NCI-H748 treated with DMSO at 0.1 percent for 48 hours (cell line): ENCODE measurements at places on chromosomes 2 and 18.

DNA sequence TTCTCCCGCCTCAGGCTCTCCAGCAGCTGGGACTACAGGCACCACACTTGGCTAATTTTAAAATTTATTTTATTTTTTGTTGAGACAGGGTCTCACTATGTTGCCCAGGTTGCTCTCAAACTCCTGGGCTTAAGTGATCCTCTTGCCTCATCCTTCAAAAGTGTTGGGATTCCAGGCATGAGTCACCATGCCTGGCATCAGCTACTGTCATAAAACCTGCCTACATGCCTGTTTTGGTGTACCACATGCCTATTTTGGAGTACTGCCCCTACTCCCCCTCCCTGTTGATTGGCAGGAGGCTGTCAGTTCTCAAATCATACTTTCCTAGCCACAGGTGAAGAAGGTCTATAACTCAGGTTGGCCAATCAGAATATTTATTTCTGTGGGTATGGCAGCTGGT, 64.0 kb downstream of the CHST9 start:
- DNase-seq = no peak

DNA sequence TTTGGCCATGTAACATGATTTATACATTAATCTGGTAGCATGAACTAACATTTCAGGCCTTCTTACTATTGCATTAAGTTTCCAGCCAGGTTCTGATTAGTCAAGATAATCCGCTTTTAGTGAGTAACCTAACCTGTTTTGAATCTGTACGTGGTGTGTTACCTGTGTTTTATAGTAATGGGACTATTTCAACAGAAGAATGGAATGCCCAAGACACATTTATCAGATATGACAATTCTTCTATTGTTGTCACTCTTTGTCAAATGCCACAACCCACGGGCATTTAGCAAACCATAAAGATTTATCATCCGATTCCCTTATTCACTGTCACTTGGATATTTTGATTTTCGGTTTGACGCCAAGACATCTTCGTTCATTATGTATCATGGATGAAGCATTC, 117.9 kb downstream of the ETAA1 start:
- no peak for DNase-seq

- no peak for DNase-seq
Observed at GRCh38 chr2:31335921-31336585, 78.5 kb downstream of the XDH start.

GRCh38 chr2:111932841-111933291, 34.5 kb downstream of the MERTK start:
- no peak for DNase-seq

DNA sequence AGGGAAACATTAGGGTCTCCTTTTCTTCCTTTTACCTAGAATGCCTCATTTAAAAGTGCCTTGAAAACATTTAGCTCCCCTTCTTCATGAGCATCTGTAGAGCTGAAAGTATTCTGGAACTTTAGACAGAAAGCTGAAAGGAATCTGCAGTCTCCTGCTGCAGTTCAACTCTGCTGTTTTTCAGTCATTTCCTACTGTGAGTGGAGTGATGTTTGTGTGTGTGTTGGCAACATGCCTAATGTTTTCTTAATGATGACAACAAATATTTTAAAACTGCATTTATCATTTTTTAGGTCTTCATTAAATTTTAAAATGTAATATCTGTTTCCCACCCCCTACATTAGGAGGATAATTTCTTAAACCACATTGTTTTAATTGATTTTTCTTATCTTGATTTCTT, 66.6 kb downstream of the TWSG1 start:
- DNase-seq = no peak

DNA sequence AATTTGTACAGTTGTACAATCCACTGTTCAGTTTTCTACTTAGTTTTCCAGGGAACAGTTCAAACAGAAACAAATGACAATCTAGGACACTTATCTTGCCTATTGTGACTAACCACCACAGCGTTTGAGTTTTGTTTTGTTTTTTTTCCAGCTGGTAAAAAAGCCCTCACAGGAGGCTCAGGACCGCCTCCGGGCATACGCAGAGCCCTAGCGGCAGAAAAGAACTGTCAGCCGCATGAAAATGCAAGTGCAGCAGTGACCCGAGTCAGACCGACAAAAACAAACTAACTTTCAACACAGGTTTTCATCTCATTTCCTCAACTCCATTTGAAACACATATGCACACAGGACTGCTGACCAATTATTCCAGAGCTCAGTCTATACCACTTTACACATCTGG, 68.6 kb downstream of the STEAP3 start:
- DNase-seq = no peak

- DNase-seq = no peak
Observed at GRCh38 chr2:39660612-39661236, 5.0 kb upstream of the TMEM178A start.

GRCh38 chr2:230796280-230796862, 68.4 kb upstream of the ITM2C start:
- DNase-seq = no peak

DNA sequence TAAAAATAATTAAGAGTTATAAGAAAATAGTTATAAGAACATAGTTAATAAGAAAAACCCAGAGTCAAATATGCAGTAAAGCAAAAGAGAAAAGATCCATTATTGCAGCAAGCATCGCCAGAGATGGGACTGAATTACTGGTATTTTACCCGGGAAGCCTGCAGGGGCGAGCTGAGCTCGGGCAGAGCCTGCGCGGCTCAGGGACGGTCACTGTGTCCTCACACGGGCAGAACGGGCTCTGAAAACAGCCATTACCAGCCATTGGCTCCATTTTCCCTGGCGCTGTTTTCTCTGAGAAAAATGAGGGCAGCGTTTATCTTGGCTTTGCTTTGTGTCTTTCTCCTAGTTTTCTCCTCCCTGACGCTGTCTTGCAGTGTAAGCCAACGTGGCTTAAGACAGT, 95.3 kb upstream of the ALKAL2 start:
- DNase-seq = no peak

DNA sequence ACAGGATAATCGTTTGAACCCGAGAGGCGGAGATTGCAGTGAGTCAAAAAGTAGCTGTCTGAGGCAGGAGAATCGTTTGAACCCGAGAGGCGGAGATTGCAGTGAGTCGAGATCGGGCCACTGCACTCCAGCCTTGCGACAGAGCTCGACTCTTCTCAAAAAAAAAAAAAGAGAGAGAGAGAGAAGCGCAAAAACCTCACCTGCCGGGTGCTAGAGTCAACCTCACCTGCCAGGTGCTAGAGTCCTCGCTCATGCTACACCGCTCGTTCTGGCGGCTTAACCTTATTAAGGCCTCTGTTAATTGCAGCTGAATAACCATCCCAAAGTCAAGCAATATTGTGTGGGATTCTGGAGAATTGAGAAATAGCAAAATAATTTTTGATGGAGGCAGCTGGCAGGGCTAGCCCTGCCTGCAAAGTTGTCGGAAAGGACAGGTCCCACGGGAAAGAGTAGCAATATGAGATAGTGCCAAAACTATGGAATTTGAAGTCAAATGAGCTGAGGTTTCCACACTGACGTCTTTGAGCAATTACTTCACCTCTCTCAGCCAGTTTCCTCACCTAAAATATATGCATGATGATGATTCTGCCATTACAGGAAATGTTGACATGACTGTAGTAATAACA, 644 bp upstream of the DYM start:
- DNase-seq = no peak

GRCh38 chr2:183505911-183506310, 381.7 kb downstream of the NUP35 start:
- no peak for DNase-seq

DNA sequence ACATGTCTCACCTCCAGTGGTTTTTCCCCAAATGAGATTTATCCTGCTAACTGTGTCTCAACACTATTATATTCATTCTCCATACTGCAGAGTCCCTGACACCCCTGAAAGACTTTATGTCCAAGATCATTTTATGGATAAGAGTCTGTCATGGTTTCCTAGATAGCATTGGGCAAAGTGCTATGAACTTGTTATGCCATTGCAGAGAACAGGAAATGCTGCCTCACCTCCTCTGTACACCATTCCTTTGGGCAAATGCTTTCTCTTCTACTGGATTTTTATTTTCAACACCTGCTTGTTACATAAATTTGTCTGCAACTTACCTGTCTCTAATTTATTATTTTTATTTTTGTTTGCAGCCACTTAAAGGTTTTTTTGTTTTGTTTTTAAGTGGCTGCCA, 652.5 kb upstream of the FAM98A start:
- no peak for DNase-seq

DNA sequence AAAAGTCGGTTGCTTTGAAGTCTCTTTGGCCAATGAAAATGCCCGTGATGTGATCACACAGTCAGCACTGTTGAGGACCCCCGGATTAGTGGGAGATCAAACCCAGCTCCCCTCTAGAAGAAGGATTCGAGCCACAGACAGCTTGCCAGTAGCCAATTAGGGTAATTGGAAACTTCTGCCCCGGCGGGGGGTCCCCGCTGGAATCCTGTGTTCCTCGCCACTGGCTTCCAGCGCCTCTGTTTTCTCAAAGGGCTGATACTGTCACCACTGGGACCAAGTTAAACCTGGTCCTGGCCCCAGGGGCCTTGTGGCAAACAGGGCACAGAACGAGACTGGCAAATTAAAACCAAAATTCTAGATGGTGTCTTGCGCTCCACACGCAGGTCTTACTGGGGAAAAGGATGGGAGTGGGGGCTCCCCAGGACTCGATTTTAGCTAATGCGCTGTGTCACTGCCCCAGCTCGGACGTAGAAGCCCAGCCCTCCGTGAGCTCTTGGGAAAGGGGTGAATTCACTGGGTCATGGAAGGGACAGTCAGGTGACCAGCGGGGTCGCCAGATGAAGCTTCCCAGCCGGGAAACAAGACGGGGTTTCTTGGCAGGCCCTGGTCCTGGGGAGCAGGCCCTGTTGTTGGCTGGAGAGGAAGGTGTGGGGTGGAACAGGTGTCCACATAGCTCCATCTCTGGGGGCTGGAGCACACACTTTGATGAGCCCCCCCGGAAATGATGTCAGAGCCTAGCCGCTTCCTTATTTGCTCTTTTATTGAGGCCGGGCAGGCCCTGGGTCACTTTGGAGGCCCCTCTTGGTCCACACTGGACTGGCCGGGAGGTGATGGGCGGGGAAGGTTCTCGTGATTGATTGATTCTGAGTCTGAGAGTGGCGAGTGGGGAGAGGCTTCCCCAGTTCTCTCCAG, 90.2 kb downstream of the SMAD7 start:
- DNase-seq = no peak

DNA sequence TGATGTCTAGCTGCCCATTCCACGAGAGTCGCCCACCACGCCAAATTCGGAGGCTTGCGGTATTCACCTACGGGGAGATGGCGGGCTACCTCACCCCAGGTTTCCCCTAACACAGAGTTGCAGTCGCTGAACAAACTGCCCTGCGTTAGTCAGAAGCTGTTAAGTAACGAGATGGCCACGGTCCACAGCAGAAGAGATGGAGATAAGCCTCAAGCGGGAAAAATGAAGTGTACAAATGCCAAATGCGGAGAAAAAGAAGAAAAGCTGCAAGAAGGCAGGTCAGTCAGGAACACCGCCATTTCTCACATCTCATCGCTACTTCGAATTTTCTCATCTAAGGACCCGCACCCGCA, 425 bp downstream of the ASB3 start:
- no peak for DNase-seq

- no peak for DNase-seq
Observed at GRCh38 chr18:28594034-28594433, 417.1 kb upstream of the CDH2 start.

DNA sequence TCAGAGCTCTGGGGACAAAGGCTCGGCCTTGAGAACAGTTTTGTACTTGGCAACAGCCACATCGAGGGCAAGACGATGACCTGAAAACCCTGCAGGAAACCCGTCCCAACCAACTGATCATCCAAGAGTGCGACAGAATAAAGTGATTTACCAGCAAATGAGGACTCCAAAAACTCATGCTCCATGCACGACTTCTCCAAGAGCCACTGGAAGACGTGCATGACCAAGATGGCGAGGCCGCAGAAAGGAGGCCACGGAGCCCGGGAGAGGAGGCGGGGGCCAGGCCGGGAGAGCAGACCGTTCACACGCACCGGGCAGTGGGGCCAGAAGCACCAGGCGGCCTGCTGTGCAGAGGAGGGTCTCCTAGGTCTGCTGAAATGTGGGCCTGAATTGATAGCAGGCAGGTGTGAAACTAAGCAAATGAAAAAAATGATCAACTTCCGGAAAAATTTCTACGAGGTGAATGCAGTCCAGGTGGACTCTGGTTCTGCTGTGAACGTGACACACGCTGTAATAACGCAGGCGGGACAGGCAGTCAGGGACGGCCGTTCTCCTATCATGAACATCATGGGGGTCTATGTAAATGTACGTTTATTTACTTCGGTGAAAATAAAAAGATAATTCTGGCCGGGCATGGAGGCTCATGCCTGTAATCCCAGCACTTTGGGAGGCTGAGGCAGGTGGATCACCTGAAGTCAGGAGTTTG, 252.2 kb downstream of the HDAC4 start:
- no peak for DNase-seq

DNA sequence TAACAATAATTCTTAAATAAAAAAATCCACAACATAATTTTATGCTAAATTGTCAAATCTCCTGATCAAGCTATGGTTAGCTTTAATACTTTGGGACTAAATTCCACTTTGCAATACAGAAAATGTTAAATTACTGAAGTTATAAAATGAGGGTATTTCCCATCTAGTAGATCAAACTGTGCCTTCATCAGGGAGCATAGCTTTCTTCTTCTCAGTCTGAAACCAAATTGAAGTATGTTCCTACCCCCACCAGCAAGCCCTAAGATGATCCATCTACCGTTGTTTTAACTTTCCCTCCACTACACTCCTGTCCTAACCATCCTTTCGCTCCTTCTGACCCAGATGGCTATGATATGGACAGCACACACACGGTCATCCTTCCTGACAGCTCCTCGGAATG, 24.4 kb upstream of the STK17B start:
- no peak for DNase-seq

GRCh38 chr18:36819621-36820020, 9.2 kb downstream of the TPGS2 start:
- DNase-seq = no peak

DNA sequence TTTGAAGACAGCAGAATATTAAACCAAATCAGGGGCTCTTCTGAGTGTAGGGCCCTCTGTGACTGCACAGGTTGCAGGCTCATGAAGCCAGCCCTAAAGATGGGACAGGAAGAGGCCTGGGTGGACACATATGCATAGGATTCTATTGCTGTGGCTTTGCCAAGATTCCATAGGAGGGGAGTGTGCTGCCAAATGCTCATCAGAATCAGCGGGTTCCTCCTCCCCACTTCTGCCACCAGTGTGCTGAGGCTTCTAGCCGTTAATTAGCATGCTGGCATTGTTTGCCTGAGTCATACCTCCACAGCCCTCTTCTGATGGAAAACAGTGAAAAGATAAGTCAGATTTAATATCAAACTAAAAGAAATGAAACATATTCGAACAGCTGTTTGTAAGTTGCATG, 103.9 kb upstream of the TMEFF2 start:
- DNase-seq = no peak

- peak; percentile 90 for DNase-seq
Observed at GRCh38 chr18:71336576-71337210, 1047.8 kb downstream of the SOCS6 start.
